ENCODE measurements at places on chromosomes 7 and 10.

- no peak for DNase-seq
Observed at GRCh38 chr10:100072514-100072913, 9.2 kb downstream of the CPN1 start.

DNA sequence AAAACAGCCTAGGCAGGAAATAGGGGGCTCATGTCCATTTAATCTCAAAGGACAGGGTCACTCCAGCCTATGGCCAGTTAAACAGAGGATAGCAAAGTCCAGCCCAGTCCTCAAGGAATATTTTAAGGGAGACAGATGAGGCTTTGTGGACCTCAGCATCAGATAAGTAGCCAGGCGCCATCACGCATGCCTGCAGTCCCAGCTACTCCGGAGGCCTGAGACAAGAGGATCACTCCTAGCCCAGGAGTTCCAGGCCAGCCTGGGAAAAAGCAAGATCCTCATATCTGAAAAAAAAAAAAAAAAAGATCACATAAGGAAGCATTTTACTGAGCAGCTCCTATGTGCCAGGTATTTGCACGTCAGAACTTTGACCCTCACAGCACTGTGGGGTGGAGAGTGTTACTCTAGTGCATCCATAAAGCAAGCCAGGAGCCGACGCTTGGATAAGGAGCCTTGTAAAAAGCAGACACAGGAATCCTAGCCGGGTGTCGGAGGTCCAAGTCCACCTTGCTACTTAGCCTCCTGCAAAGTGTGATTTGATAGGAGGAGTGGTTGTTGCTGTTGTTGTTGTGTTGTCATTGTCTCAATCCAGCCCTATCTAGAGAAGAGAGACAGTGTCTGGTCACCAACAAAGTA, 61.8 kb upstream of the DOCK1 start:
- DNase-seq: no peak

DNA sequence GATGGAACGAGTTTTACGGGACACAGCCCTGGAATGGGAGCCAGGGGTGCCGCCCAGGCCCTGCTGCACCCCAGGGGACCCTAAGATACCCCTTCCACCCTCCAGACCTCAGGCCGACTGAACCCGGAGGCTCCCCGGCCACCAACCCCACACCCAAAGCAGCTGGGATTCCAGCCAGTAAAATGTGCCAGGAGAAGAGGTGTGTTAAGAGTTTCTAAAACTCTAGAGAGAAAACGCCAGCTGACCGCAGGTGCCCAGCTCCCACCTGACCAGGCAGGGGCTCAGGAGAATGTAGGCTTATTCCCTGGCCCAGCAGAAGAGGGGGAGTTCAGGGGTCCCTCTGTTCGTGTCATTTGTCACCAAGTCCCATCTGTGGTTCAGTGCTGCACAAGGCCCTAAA, 17.5 kb downstream of the NUDT1 start:
- DNase-seq: no peak

DNA sequence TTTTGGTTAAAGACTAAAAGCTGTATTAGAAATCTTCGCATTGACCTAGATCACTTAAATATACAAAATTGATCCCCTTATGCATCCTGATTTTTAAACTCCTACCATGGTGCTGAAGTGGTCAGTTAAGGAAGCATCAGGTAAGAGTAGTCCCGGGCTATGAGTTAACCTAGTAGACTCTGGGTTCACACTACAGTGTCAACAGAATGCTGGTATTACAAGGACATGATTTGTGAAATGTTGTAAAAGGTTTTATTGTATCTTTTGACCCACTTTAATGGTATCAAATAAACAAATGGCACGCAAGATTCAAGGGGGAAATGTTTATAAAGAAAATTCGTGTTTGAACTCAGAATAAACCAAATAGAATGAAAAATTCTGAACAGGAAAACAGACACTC, 36.8 kb downstream of the RTKN2 start:
- no peak for DNase-seq

GRCh38 chr10:72503241-72503640, 122.6 kb downstream of the MICU1 start:
- DNase-seq: no peak

DNA sequence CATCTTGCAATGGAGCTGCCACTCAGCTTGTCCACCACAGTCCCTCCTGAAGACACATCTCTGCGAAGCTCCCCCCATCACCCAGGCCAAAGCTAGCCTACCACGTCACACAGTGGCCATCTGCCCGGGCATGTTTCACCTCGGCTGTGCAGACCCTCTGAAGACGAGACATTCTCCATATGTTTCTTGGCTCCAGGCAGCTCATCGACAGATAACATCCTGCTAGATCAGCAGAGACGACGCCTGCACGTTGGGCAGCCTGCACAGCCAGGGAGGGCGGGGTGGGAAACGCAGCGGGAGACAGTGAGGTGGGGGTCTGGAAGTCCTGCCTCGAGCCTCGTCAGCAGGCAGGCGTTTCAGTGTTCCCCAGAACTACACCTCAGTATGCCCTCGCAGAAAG, 53.0 kb downstream of the PTPRN2 start:
- no peak for DNase-seq

- DNase-seq: no peak
Observed at GRCh38 chr10:91051829-91052228, 130.9 kb upstream of the ANKRD1 start.

- no peak for DNase-seq
Observed at GRCh38 chr7:151844071-151844824, 32.7 kb downstream of the PRKAG2 start.

- no peak for DNase-seq
Observed at GRCh38 chr10:2011106-2011716, 273.9 kb upstream of the ADARB2 start.

DNA sequence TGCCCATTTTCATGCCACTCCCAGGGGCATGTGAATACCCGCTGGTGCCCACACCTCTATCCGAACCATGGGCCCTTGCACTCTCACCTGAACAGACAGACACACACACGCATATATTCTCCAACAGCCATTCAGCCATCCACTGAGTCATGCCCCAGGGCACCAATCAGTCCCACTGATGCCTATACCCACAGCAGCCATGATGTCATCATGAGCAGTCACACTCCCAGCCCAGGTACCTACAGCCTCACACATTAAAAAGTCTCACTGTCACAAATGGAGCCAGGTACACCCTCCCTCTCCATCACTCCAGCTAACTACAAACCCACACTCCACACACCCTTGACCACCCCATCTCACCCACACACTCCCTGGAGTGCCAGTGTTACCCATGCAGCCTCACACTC, 12.2 kb downstream of the VSIR start:
- peak; percentile 58 for DNase-seq

- peak; percentile 94 for DNase-seq
Observed at GRCh38 chr10:45672181-45673073, at the start of gene ZFAND4. Gene ZFAND4 (minus strand): TSS chr10:45672772. CDS start chr10:45663725, 9,047 bp downstream.

- DNase-seq: peak; percentile 97
Observed at GRCh38 chr10:93496322-93497041, at the start of gene CEP55. Gene CEP55 (plus strand): TSS chr10:93496612. CDS start chr10:93500052, 3,440 bp downstream.

DNA sequence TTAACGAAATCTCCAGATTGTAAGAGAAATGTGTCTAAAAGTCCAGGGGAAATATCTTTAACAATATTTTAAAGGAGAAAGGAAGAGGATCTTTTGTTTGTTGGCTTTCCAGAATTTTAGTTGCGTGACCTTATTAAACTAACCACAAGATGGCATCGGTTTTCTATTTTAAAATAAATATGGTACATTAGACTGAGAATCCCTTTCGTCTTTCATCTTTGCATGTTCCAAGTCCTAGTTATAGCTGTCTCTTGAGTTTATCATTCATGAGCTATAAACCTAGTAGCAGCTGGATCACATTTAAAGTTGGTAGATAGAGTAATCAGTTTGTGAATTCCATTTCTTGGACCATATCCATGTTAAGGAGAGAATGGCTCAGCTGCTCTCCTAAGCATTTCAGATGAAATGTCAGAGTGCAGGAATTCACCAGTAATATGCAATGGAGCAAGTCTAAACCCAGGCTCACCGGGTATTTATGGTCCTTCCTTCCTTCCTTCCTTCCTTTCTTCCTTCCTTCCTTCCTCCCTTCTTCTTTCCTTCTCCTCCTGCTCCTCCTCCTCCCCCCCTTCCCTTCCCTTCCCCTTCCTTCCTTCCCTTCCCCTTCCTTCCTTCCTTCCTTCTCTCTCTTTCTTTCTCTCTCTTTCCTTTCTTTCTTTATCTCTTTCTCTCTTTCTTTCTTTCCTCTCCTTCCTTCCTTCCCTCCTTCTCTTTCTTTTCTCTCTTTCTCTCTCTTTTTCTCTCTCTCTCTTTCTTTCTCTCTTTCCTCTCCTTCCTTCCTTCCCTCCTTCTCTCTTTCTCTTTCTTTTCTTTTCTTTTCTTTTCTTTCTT, 57.8 kb upstream of the RAB18 start:
- no peak for DNase-seq

DNA sequence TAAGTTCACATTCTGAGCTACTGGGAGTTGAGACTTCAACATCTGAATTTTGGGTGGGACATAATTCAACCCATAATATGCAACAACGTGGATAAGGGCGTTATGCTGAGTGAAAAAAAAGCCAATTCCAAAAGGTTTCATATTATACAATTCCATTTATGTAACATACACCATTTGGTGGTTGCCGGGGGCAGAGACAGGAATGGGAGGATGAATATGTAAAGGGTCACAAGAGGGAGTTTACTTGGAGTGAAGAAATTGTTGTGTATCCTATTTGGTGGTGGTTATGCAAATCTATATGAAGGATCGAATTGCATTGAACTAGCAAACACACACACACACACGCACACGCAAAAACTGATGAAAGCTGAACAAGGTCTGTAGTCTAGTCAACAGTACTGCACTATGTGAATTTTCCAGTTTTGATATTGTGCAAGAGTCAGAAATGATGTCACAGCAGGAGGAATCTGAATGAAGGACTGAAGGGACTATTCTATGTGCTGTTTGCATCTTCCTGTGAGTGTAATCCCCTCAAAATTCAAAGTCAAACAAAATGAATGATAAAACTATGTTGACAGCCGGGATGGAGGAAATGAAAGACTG, 249.2 kb upstream of the HABP2 start:
- DNase-seq: no peak

GRCh38 chr7:116340201-116340847, 130.0 kb downstream of the TES start:
- DNase-seq: no peak

DNA sequence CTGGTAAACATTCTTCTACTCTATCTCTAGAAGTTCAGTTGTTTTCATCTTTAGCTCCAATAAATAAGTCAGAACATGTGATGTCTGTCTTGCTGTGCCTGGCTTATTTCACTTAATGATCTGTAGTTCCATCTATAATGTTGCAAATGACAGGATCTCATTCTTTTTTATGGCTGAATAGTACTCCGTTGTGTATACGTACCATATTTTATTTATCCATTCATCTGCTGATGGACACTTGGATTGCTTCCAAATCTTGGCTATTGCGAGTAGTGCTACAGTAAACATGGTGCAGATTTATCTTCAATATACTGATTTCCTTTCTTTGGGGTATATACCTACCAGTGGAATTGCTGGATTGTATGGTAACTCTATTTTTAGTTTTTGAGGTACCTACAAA, 124.4 kb downstream of the ZNF33B start:
- no peak for DNase-seq

GRCh38 chr10:100319707-100320402, 10.2 kb downstream of the PKD2L1 start:
- DNase-seq: no peak

- DNase-seq: no peak
Observed at GRCh38 chr10:121668314-121669027, 70.2 kb upstream of the FGFR2 start.

- DNase-seq: no peak
Observed at GRCh38 chr10:14219411-14219810, 111.3 kb downstream of the FRMD4A start.

DNA sequence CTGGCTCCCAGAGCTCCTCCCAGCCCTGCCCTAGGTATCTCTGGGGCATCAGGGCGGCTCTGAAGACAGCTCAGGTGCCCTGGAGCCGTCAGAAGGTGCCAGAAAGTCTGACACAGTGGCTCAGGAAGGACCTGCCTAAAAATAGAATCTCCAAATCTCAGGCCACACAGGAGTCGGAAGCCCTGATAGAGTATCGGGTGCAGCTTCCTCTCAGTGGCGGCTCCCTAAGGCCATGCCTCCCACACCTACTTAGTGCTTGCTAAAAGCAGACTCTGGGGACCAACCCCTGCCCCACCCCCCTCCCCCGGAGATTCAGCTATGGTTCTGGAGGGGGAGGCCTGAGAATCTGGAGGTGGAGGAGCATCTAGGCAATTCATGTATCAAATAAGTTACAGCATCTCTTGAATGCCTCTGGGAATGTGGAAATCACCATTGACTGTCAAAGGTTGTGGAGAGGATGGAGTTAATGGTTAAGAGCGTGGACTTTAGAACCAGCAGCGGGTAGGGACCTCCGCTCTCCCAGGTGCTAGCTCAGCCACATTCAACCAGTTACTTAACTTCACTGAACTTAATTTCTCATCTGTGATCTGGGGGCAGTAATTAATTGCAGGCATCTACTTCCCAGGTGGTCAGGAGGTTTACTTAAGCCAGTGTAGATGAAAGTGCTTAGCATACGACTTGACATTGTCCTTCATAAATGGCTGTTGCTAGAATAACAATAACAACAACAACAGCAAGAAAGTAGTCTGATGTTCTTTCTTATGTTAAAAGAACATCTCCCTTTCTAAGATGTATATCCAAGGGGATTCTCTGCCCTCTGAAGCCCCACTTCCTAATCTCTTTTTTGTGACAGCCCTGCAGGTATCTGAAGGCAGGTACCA, 38.6 kb upstream of the MXI1 start:
- DNase-seq: no peak

- no peak for DNase-seq
Observed at GRCh38 chr10:45473126-45473525, 99.1 kb downstream of the ALOX5 start.

DNA sequence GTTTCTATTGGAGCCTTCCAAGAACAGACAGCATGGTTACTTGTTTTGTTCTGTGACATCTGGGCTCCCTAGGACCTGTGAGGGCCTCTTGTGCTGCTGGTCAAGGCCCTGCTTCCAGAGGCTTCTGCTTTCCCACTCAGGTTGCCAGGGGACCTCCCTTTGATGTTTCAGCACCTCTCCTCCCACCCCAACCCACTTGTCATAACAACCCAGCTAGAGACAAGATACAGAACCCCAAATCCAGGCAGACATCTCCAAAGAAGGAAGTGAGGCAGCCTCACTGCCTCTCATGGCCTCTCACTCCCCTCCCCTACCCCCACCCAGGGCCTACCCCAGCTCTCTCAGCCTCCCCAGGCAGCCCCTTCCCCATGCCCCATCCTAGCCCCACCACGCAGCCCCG, 11.3 kb downstream of the NFKB2 start:
- no peak for DNase-seq

DNA sequence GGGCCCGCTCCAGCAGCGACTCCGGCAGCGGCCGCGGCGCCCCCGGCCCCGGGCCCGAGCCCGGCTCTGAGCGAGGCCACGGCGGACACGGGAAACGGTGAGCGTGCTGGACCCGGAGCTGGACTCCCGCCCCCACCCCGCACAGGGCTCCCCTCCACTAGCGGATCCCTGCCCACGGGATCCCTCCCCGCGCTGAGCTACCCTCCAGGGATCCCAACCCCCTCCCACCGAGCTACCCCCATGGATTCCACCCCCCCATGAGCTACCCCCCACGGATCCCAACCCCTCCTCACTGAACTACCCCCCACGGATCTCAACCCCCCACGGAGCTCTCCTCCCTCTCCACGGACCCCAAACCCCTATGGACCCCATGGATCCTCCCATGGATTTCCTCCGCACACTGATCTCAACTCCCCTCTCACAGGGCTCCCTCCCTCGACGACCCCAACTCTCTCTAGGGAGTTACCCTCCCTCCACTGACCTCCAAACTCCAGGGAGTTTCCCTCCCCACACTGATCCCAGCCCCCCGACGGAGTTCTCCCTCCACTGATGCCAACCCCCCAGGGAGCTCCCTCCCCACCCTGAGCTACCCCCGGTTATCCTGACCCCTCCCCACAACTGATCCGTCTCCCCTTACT, 20.6 kb upstream of the HSPB1 start:
- DNase-seq: no peak

- no peak for DNase-seq
Observed at GRCh38 chr10:31650010-31650409, 278.6 kb downstream of the ARHGAP12 start.
